ENCODE measurements at places on chromosomes 3 and 15.

DNA sequence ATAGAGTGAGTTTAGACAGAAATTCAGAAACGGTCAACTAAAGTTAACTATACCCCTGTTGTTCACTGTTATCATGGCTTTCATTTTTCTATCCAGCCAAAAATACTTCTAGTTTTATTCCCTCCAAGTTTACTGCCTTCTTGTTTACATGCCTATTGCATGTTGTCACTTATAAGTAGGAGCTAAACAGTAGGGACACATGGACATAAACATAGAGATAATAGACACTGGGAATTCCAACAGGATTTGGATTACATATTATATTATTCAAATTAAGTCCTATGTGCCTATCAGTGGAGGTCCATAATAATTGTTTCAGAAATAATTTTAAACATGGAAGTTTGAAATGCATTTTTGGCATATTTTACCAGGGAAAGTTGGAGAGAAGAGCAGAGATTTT, 269.1 kb upstream of the ZNF717 start:
- no peak for DNase-seq

- no peak for DNase-seq
These were observed 38.4 kb downstream of the PLCL2 start for GRCh38 chr3:16923112-16923511.

DNA sequence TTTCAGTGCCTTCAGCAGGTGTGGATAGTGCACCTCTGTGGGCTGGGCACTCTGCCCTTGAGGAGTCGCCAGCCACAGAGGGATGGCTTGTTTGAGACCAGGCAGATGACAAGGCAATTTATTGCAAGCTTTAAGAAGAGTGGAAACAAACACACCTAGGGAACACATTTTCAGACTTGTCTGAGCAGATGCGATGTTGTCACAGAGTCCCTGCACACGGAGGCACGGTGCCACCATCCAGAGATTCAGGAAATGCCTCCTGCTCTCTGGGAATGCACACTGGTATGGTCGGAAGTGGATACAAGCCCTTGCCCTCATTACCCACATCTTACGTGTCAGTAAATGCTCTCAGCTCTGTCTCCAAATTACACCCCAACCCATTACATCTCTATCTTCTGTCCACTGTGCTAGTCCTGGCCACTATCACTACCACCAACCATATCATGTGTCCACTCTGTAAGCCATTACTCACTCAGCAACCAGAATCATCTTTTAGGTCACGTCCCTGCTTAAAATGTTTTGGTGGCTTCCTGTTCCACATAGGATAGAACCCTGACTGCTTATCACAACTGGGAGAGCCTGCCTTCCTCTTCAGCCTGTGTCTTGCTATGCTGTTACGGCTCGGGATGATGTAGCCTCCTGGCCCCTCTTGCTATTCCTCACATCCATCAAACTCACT, 196.9 kb downstream of the SLCO3A1 start:
- DNase-seq: no peak

DNA sequence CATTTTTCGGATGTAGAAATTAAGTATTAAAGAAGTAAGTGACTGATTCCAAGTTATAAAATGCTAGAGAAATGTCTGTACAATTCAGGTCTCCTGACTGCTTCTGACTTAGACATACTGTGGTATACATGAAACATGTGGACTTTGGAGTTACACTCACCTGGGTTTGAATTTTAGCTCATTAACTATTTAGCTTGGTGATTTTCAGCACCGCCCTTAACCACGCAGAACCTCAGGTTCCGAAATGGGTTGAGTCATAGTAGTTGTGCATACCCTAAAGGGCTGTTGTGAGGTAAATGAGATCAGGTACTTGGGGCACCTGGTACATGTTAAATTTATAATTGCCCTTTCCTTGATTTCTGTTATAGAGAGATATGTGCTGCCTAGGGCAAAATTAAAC, 32.9 kb upstream of the UTS2B start:
- no peak for DNase-seq

DNA sequence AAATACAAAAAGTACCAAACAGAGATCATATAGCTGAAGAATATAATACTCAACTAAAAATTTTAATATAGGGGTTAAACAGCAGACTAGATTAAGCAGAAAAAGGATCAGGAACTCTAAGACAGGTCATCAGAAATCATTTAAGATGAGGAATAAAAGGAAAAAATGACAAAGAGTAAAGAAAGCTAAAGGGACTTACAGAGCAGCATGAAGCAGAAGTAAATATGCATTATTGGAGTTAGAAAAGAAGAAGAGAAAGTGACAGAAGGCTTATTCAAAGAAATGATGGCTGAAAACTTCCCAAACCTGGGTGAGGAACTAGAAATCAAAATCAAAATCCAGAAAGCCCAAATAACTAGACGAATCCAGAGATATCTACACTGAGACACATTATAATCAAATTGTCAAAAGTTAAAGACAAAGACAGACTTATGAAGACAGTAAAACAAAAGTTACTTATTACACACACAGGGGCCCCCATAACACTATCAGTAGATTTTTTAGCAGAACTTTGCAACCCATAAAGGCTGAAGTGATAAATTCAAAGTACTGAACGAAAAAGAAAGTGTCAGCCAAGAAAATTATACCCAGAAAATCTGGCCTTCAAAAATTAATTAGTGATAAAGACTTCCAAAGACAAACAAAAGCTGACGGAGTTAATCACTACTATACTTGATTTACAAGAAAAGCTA, 95.6 kb downstream of the SCAPER start:
- no peak for DNase-seq

- DNase-seq: no peak
These were observed 216.9 kb downstream of the LRTM1 start for GRCh38 chr3:54710954-54711353.

All from cerebellar nuclear complex (tissue), 1 donor.